ENCODE measurements at places on chromosomes 3 and 15.

GRCh38 chr3:142276781-142277180, 51.4 kb upstream of the GK5 start:
- no peak for DNase-seq

GRCh38 chr3:81920816-81921215, 159.4 kb upstream of the GBE1 start:
- DNase-seq: peak; percentile 36

- DNase-seq: no peak
These were observed 164.7 kb downstream of the SQOR start for GRCh38 chr15:45799508-45799907.

DNA sequence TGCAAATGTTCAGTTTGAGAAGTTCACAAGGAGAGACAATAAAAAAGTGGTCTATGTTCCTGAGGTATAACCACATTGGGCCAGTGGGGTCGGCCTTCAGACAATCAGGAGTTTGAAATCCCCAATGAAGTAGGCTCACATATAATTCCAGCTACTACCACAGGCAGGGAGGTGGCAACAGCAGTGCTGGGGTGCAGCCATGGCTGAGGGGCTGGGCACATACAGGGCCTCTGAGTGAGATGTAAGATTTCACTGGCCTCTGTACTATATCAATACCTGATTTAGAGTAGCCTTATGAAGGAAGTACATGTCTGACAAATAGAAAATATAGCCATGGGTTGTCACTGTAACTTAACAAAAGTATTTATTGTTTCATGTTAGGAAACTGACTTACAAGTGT, 402.2 kb downstream of the TBC1D5 start:
- no peak for DNase-seq

GRCh38 chr3:197692641-197693040, 44.1 kb downstream of the RUBCN start:
- peak; percentile 21 for DNase-seq

DNA sequence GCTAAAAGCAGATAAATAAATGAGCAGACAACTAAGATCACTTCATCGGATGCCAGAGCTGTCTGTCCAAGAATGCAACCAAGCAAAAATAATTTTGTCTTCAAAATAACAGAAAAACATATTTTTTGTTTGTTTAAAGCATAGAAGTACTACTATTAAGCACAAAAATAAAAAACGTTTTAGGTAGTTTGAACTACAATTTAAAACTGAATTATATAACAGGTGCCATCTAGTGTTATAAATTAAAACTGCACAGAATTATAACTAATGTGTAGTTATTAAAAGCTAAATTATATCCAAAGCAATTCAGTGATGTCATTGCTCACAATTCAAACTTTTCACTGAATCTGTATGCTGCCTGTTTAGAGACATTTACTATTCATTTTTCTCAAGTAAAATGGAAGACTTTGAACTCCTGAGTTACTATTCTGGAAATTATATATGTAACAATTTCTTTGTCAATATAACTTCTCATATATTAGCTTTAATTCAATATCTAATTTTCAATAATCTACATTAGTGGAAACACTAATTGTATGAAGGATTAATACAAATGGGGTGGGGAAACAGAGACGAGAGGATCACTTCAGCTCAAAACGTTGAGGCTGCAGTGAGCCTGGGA, 29.5 kb downstream of the LINS1 start:
- peak; percentile 1 for DNase-seq

DNA sequence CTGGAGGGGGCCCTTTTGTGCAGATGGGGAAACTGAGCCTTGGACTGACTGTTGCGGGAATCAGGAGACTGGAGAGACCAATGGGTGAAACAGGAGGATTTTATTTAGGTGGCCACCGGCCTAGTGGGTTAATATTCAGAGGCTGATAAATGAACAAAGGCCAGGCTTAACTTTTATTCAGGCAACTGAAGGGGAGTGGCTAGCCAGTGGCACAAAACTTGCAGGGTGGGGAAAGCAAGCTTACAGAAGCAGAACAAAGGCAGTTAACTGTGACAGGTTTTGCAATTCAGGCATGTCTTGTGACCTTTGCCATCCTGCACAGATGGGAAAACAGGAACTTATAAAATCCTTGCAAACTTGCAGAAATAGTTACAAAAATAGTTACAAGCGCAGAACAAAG, 24.9 kb upstream of the ACAD9 start:
- DNase-seq: no peak

DNA sequence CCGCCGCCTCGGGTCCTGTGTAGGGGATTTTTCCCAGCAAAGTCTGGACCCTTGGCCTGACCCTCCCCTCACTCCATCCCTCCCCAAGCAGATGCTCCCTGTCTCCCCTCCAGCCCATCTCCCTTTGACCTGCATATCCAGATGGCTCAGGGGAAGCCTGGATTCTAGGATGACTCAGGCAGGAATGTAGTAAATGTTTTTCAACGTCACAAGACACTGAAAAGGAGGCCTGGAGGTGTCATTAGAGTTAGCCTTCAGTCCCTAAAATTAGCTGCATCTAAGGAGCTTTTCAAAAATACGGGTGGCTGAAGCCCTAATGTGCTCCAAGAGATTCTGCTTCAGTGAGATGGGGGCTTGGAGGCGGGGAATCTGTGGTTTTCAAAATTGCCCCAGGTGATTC, 7.2 kb downstream of the ACAN start:
- DNase-seq: peak; percentile 18

- peak; percentile 26 for DNase-seq
These were observed 5.0 kb downstream of the NEK11 start for GRCh38 chr3:131031660-131032059.

DNA sequence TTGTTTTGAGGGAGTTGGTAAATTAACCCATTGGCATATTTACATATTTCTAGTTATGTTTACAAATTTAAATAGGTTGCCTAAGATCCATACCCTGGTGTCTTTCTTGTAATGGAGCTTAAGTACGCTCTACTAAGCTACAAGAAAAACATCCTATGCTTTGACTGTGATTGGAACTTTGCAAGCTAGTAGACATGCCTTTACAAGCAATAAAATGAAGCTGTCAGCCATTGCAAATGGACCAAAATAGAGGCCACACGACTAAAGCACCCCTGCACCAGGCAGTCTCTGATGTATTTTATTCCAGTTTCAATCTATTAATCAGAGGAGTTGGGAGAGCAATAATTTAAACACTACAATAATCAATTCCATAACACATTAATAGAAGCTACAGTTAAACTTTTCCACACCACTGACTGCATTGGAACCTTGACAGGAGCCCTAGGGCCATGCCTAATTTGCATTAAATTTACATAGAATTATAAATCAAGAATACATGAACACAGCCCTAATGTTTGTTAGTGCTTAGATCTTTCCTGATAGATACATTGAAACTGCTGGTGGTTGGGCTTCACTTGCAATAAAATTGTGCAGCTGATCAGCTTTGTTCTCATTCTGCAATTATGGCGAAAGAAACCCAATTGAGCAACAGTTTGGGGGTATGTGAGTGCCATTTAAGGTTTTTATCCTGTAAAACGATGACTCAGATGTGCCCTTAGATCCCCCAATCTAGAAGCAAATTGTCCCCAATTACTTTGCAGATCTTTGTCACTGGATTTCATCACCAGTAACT, 360.1 kb downstream of the LSAMP start:
- DNase-seq: no peak

Measured in fibroblast of skin of left biceps (primary cell).